Fibroblast of lung (primary cell): ENCODE measurements at places on chromosomes 16 and 17. TPM values are rescaled to one million over a fixed set of nuclear protein-coding genes. Genes with fewer than 3 reads are reported as not detected.

SOX15 gene
- 0.36 and 0.78 TPM in 2 replicates for polyA plus RNA-seq

NT5M gene
- polyA plus RNA-seq = 0.37 and 0.46 TPM in 2 replicates

TMEM238L gene
- not detected in 2 replicates for polyA plus RNA-seq

- peak; percentile 76 for DNase-seq
Observed at GRCh38 chr17:57889892-57890856, 40.3 kb upstream of the MRPS23 start.

- no peak for DNase-seq
Observed at GRCh38 chr17:6052926-6053325, 17.3 kb upstream of the WSCD1 start.

TBC1D3C gene
- not detected in 2 replicates for polyA plus RNA-seq

- DNase-seq = no peak
Observed at GRCh38 chr16:79042886-79043285, 557.7 kb downstream of the MAF start.

GRCh38 chr16:50478075-50478772 lies 70.0 kb upstream of the NKD1 start:
- DNase-seq = no peak

CD68 gene
- 90.4 and 250 TPM in 2 replicates for polyA plus RNA-seq

DNA sequence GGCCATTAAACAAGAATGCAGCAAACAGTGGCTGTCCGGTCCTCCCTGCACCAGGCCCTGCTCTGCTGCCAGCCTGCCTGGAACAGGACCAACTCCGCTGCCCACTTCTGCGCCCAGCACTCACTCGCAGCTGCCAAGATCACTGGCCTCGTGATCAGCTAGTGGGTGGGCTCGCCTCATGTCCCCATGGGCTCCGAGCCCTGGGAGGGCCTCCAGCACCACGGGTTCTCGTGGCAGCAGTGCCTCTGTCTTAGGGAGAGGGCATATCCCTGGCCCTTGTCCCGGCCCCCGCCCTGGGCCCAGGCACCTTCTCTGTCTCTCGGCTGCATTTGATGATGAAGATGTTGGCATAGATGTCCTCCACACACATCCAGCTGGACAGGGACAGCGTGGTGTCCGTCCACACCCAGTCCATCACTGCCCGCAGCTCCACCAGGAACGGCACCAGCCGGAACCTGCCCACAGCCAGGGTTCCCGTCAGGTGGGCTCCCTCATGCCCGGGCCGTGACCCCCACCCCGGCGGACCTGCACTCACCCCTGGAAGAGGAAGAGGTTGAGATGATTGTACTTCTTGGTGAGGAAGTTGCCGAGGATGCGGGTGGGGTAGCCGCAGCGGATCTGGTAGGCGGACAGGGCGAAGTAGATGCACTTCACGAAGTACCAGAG lies 13.1 kb downstream of the CTU2 start:
- no peak for DNase-seq

- peak; percentile 44 for DNase-seq
Observed at GRCh38 chr16:81697616-81698309, 81.3 kb upstream of the PLCG2 start.

- DNase-seq = no peak
Observed at GRCh38 chr16:27678955-27679354, 129.0 kb downstream of the KATNIP start.

DNA sequence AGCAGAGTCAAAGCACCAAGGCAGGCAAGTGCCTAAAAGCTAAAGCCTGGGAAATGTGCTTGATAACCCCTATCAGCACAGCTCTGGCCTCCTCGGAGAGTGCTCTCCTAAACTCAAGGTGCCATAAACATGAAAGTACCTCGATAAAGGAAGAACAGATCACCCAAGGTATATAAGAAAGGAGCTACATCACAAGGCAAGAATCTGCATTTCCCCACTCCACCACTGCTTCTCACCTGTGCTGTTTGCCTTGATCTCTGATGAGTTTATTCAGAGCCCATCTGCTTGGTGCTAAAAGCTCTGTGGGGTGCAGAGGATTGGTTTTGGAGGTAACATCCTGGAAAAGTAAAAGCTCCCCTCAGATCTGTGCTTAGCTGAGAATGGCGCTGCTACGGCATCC lies 449.5 kb upstream of the CDH5 start:
- DNase-seq = no peak

DNA sequence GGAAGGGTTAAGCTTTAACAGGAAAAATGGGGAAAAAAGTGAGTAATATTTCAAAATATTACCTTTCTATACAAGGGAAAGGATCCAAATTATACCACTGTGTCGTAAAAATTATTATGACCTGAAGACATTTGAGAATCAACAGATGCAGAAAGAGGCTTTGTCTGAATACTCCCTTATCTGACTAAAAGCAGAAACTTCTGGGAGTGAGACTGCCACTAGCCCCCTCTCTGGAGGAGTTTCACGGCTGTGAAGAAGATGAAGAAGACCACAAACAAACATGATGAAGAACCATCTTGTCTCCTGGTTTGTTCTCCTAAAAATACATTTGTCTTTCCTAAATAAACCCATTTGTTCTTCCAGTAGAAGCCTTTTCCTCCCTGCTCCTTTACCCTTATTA lies 29.4 kb downstream of the CNTROB start:
- no peak for DNase-seq

GRCh38 chr16:57316390-57317017 lies 32.0 kb upstream of the PLLP start:
- DNase-seq = peak; percentile 90

- peak; percentile 98 for DNase-seq
Observed at GRCh38 chr17:8153957-8154607, 1.9 kb upstream of the PER1 start.

DNA sequence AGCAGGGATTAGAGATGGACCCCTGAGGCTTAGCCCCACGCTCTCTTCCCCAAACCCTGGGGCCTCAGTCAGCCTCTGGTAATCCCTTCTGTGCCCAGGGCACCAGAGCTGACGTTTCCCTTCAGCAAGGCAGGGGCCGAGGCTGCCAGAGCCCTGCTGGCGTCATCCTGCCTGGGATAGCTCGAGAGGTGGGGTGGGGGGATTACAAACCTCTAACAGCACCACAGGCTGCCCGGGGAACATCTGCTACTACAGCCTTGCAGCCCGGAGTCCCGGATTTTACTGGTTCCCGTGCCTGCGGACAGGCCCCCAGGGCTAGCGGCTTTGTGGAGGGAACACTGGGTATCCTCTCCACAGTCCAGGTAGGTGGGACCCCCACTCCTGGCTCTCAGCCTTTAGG lies at the start of gene AANAT:
Gene AANAT, plus strand, starts transcription at position 238 of the 400 bp plus-strand sequence. CDS start 1,144 bp downstream, outside the sequence.
- DNase-seq = no peak

MYH13 gene
- polyA plus RNA-seq = not detected in 2 replicates

GRCh38 chr17:68359791-68360535 lies 68.7 kb downstream of the ARSG start:
- no peak for DNase-seq

DNA sequence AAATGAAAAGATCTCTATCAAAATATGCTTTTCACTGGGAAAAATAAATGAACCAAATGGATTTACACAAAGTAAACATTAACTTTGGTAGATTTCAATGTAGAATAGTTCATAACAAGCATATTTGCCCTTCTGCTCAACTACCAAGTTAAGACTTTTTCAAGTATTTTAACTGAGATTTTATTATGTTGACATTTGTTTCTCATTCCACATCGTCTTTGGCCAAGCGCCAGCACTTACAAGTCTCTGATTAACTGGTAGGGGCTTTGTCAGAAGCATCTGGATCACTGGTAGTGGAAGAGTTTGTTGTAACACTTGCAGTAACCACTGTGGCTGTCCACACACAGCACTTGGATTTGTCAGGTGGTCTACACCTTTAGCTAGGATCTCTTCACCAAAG lies 22.9 kb downstream of the SLFN12L start:
- DNase-seq = peak; percentile 11

- no peak for DNase-seq
Observed at GRCh38 chr16:82535262-82535661, 91.5 kb upstream of the CDH13 start.

GRCh38 chr16:13005721-13006247 lies 104.4 kb downstream of the SHISA9 start:
- no peak for DNase-seq

GRCh38 chr16:63749276-63749675 lies 1372.6 kb downstream of the CDH11 start:
- no peak for DNase-seq

CDYL2 gene
- polyA plus RNA-seq = 1.0 and 1.1 TPM in 2 replicates

RAB26 gene
- polyA plus RNA-seq = 0.43 and 1.3 TPM in 2 replicates

GRCh38 chr16:13453325-13453724 lies 466.6 kb upstream of the ERCC4 start:
- no peak for DNase-seq

MMP28 gene
- polyA plus RNA-seq = 0.49 and 1.1 TPM in 2 replicates

TVP23A gene
- polyA plus RNA-seq = not detected in 2 replicates

- DNase-seq = no peak
Observed at GRCh38 chr17:45222289-45222995, 757 bp downstream of the FMNL1 start.

MPRIP gene
- 111 and 124 TPM in 2 replicates for polyA plus RNA-seq

GRCh38 chr16:85393674-85394451 lies 219.3 kb upstream of the GSE1 start:
- DNase-seq = no peak

DNA sequence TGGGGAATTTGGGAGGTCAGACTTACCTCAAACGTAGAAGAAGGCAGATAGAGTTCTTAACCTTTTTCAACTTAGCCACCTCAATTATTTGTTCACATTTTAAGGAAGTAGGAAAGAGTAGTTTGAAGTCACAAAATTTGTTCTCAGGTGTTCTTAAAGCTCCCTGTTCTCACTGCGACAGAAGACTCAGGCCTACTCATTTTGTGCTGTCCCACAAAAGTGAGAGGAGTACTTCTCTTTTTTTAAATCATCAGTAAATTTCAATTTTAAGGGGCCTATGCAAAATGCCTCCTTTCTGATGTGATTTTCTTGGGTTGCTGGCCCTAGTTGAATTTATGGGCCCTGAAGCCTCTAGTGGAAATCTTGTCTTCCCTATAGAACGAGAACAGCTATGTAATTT lies 133.4 kb downstream of the MAP2K6 start:
- no peak for DNase-seq

- DNase-seq = no peak
Observed at GRCh38 chr17:50429793-50430192, 3.8 kb downstream of the ACSF2 start.

KRTAP9-4 gene
- polyA plus RNA-seq = not detected in 2 replicates

DNA sequence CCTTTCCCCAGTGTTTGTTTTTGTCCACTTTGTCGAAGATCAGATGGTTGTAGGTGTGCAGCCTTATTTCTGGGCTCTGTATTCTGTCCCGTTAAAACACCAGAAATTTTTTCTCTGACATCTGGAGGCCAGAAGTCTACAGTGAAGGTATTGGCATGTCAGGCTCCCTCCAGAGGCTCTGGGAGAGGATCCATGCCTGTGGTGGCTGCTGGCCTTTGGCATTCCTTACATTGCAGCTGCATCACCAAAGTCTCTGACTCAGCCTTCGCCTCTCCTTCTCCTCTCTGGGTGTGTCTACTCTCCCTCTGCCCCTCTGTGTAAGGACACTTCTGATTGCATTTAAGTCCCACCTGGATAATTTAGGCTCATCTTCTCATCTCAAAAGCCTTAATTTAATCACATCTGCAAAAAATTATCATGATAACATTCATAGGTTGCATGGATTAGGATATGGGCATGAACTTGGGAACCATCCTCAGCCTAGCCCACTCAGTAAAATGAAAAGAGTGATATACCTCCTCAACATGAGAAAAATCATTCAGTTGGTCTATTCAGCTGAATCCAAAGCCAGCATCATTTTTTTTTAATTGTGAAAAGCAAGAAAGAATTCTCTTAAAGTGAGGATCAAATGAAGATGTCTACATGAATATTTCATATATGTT lies 78.0 kb downstream of the MAP2K6 start:
- peak; percentile 92 for DNase-seq

GRCh38 chr16:69131839-69132423 lies 457 bp downstream of the CHTF8 start:
- peak; percentile 81 for DNase-seq

DNA sequence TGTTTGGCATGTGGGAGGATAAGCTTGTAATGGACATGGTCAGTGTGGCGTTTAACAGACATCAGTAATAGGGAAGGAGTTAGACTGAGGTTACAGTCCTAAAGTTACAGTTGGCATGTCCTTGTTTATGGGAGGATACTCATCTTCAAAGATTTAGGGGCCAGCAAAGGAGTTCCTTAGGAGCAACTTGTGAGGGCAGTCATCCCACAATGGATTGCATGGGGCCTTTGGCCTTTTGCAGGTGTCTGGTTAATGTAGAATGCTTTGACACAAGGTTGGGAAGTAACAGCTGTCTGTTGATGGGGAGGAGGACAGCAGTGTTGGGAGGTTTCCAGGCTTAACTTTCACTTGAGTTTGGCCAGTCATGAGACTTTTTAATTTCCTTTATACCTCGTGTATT lies 2.2 kb downstream of the NUBP1 start:
- no peak for DNase-seq

SYCE1L gene
- polyA plus RNA-seq = 0.09 TPM in 1 of 2 replicates, not detected in the other

GRCh38 chr16:23826528-23827045 lies 9.2 kb upstream of the PRKCB start:
- DNase-seq = no peak

WFDC1 gene
- polyA plus RNA-seq = 4.7 and 32.1 TPM in 2 replicates

GUCY2D gene
- polyA plus RNA-seq = not detected in 2 replicates

DNA sequence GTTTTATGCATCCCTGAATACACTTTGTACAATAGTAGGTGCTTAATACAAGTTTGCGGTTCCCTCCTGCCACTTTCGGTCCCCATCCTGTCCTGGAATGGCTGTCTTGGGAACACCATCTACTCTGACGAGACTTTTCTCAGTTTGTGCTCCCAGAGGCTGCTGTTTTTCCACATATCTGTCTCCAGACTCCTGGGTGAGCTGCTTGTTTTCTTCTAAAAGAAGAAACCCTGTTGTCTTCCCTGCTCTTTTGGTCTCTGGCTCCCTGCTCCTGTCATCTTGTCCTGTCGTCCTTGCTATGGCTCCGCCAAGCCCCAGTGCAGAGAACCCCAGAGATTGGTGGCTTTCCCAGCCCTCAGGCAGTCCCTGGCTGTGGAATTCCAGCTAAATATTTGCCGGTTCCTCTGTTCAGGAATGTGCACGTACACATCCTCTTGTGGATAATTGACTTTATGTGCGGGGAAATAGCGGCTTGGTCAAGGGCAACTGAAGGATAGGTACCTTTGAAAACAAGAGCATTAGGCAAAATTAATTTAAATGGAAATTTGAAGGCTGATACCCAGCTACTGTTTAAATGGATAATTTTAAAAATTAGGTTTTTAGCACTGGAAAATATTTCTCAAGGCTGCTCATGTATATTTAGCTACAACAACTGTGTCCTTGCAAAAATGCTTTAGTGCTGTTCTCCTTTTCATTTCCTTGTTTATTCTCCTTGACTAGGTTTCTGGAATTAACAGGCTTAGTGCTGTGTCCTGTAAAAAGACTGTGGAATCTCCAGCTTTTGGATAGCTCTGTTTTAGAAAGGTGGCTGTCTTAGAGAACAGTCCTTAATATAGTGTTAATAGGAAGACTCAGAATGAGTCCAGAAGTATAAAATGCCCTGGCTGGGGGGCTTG lies 50.2 kb upstream of the SLC12A3 start:
- DNase-seq = peak; percentile 56

PPY gene
- polyA plus RNA-seq = not detected in 2 replicates

DNA sequence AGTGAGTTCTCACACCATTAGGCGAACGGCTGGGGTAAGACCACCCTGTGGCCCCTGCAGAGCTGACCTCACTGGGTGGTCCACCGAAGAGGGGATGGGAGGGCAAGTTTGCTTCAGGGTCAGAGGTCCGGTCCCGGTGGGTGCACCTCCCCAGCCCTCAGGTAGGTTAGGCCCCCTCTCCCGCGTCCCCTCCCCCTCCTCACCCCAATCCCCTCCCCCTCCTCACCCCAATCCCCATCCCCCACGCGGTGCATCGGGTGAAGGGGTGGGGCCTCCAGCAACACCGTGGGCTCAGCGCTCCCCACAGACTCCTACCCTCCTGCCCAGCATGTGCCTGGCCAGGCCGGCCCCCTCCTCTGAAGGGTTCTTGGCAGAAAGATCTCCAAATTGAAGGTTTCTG lies 13.4 kb downstream of the MCRIP1 start:
- no peak for DNase-seq
